Activated CD4-positive, CD25-positive, alpha-beta regulatory T cell treated with anti-CD3 and anti-CD28 coated beads, Interleukin-2, amount 50 U/mL, for 72 hours (primary cell): ENCODE measurements at places on chromosomes 3 and 15.

DNA sequence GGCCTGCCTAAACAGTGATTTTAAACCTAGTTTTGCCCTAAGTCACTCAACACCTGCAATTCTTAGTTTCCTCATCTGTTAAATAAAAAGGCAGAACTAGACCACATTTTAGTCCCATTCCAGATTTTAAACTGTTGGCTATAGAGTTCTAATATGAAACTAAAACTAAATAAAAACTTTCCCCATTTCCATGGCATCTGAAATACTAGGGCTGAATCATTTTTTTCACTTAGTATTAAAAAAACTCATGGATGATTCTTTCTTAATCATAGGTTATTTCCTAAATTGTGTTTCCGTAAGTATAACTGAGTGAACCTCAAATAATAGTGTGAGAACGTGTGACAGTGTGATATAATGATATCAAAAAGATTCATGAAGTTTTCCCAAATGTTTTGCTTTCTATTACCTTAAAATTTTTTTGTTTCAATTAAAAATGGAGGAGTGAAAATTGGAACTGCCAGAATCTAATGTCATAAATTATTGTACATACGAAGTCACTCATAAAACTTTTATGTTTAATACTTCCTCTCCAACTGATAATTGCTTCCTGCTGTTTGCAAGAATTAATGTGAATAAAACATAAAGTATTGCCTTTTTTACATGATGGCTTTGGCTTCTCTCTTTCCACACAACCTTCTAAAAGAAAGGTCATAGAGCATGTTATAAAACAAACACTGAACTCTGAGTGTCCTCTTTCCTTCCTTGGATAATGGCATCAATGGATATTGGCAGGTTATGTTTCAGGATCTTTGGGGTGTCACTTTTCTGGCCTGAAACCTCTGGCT is 315.1 kb upstream of the MME start:
- no peak for DNase-seq

- no peak for DNase-seq
These were observed 56.5 kb upstream of the SELENOK start for GRCh38 chr3:53948174-53948573.

- no peak for DNase-seq
These were observed 309.9 kb downstream of the CLSTN2 start for GRCh38 chr3:140244893-140245292.

- DNase-seq = no peak
These were observed 34.4 kb downstream of the B3GNT5 start for GRCh38 chr3:183287301-183287971.

GRCh38 chr15:96416218-96416933 is 85.9 kb downstream of the NR2F2 start:
- no peak for DNase-seq

DNA sequence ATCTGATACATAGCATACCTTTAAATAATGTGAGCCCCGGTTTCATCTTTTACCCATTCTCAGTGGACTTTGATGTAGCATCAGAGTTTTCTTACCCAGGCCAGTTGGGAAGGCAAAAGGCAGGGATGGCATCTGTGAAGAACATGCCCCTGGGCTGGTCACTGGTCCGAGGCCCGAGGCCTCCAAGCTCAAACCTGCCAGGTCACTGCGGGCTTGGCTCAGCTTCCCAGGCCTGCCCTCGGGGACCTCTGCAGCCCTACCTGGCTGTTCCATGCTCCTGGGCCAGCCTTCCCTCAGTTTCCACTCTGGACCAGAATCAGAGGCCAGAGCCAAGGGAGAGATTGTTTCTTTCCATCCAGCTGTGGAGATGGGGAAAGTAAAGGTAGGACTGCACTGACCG is 26.9 kb downstream of the NR1I2 start:
- no peak for DNase-seq

GRCh38 chr3:122168044-122168443 is 15.4 kb upstream of the CASR start:
- DNase-seq = no peak

DNA sequence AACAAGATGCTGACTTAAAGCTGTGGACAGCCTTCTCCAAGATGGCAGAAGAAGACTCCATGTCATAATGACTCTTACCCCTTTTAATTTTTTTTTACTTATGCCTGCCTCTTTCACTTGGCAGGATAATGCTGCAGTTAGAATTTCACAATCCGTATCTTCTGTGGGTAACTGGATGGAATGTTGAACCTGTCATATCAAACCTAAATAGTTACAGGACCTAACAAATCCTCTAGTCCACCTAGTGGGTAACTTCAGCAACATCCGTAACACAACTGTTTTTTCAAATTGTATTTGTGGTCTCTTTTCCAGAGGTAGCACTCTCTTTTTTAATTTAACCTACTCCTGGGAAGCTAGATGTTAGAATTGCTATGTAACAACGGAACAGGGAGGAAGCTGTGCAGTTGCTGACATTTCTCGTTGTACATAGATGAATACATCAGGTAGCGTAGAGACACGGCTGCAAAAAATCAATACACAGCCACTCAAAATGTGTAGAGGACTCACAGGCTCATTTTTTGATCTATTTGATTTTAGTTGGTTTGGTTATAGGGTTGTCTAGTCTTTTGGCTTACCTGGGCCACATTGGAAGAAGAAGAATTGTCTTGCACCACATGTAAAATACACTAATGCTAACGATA is 43.9 kb upstream of the TRPM1 start:
- no peak for DNase-seq

- no peak for DNase-seq
These were observed 73.0 kb upstream of the TPM1 start for GRCh38 chr15:62969442-62970089.

DNA sequence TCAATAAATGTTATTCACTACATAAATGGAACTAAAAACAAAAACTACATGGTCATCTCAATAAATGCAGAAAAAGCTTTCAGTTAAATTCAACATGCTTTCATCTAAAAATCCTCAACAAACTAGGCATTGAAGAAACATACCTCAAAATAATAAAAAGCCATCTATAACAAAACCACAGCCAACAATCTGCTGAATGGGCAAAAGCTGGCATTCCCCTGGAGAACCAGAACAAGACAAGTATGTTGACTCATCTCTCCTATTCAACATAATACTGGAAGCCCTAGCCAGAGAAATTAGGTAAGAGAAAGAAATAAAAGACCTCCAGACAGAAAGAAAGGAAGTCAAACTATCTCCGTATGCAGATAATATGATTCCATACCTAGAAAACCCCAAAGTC is 759.9 kb downstream of the EPHA3 start:
- DNase-seq = no peak

DNA sequence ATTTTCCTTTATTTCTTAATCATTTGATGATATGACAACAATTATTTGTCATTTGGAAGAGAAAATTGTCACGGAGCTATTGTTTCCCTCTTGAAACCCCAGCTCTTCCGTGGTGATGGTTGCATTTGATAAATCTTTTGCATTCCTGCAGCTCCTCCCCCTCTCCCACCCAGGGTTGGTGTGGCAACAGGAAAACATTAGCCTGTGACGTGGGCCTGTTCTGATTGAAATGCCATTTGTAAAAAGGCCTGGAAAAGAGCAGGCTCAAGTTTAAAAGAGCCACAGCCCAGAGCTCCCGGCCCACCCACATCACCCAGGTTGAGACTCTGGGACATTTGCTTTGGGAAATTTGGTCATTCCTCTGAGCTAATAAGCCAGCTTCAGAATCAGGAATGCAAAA is 282.5 kb downstream of the RPLP1 start:
- DNase-seq = no peak

GRCh38 chr3:162769564-162769963 is 1273.0 kb downstream of the OTOL1 start:
- no peak for DNase-seq

DNA sequence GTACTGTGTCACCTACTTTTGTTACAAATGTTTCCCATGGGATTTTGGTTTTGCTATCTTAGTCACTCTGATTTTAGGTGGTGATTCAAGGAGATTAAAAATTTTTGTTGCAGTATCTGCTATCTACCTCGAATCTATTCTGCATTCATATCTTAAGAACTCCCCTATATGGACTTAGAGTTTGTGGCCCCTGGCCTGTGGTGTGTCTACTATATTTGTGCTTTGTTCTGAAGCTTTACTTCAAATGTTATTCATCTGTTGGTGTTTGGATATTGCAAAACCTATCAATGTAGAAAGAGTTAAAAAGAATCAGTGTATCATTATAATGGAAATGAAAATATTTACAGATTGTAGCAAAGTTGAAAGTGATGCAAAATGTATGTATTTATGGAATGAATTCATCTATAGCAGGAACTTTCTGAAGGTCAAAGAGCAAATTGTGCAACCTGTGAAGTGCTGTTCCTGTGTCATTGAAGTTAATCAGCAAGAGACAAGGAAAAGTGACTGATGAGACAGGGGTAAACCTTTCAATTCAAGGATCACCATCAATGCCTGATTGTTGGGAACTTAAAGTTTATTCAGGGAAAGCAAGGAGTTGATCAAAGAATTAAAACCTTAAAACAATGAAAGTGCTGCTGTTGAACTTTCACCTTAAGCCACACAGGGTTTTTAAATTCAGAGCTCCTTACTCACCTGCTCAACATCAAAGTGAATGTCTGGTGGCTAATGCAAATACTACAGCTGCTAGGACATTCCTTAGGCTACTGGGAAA is 71.0 kb downstream of the SLMAP start:
- DNase-seq = no peak

- no peak for DNase-seq
These were observed 15.6 kb upstream of the FILIP1L start for GRCh38 chr3:100129941-100130340.

DNA sequence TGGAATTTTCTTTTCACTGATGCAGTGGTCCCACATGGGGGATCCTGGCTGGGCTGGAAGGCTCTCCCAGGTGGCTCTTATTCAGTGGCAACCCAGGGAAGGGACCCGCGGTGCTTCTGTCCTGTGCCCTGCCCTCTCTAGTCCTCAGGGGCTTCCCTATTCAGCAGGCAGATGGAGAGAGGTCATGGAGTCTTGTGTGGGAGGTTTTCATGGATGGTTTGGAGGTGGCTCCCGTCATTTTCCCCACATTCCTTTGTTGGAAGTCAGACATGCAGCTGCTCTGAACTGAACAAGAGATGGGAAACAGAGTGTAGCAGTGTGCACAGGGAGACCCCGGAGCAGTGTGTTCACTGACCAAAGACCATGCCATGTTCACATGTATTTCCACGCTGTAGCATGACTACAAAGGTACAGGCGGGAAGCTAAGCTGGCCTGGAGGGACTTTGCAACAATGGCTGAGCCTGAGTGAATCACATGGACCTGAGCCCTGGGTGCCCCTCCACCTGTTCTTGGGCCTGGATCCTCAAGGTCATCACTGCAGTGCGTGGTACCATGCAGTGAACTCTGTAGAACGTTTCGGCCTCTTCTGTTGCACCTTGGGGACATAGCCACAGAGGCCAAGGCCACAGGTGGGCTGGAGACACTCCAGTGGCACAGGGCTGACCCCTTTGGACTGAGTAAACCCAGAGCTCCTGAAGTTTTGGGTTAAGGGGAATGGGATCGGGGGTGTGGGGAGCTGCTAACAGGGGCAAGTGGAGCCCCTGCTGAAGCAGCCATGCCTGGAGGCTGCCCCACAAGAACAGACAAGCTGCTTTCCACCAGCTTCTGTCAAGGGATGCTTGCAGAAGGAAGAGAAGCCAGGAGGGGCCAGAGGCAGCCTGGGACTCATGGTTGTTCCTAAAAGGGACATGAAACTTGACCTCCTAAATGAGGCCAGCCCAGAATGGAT is 123.0 kb downstream of the ASB7 start:
- DNase-seq = no peak

DNA sequence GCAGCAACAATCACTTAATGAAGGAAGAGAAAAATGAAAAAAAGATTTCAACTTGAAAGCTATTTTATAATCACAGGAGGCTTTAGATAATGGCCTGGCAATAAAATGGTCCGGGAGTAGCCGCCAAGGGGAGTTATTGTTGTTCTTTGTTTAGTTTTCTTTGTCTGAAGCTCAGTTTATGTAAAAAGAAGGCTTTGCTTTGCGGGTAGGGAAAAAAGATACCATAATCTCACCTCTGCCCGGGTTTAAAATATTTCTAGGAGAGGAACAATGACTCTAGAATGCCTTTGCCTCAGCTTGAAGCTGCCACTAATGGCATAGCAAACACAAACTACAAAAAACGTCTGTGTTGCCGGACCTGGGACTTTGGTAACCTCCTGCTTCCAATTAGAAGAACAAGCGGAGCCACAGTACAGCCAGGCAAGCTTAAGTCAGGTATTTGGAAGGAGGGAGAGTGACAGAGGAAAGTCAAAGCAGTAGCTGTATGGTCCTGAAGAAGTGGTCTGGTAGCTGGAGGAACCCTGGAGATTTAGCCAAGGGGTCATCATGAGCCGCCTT is 764.5 kb downstream of the TUSC7 start:
- no peak for DNase-seq

DNA sequence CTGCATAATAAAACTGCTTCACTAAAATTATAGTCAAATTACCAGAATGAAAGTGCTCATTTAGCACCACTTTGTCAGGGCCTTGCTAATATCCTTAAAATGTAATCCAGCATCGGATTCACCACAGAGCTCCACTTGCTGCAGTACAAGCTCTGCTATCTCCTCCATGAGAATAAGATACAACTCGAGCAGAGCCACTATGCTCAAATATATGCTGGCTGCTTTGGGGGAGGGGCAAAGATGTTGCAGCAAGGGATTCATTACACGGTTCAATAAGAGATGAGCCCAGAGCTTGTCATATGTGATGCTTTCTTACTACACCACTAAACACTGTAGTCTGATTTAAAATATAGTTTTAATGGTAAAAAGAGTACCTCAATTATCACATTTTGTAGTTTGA is 72.2 kb downstream of the DLG1 start:
- no peak for DNase-seq

- DNase-seq = no peak
These were observed 863 bp downstream of the PSMA4 start for GRCh38 chr15:78540871-78541743.

DNA sequence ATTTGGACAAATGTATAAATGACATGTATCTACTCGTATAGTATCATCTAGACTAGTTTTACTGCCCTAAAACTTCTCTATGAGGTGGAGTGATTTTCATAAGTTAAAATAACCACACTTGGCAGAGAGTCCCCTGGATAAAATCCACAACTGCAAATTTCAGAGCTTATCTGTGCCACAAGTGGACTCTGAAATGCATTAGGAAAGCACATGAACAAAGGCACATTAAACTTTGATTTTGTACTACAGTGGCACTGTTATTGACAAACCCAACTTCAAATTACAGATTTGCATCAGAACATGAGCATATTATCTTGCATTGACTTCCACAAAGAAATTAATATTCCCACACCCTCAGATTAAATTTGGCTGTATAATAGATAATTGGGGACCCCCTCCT is 58.1 kb upstream of the EIF5A2 start:
- no peak for DNase-seq

DNA sequence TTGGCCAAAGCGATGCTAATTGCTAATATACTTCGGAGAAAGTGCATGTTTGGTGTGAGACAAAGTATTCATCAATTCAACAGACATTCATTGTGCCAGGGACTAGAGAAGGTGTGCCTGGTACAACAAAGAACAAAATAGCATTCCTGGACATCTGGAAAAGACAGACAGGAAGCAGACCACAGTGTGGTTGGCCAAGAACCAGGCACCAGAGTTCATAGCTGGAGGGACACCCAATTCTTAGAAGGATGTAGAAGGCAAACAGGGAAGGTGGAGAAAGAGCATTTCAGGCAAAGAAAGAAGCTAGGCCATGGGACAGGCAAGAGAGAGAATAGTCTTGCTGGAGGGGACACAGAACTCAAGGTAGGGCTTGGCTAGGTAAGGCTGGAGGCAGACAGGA is 105.8 kb upstream of the ETV5 start:
- no peak for DNase-seq

- DNase-seq = no peak
These were observed 14.6 kb downstream of the SPINK8 start for GRCh38 chr3:48318713-48319468.

- DNase-seq = no peak
These were observed 32.0 kb upstream of the TCF12 start for GRCh38 chr15:56886363-56886931.
